ENCODE measurements at places on chromosomes 7 and 10.

DNA sequence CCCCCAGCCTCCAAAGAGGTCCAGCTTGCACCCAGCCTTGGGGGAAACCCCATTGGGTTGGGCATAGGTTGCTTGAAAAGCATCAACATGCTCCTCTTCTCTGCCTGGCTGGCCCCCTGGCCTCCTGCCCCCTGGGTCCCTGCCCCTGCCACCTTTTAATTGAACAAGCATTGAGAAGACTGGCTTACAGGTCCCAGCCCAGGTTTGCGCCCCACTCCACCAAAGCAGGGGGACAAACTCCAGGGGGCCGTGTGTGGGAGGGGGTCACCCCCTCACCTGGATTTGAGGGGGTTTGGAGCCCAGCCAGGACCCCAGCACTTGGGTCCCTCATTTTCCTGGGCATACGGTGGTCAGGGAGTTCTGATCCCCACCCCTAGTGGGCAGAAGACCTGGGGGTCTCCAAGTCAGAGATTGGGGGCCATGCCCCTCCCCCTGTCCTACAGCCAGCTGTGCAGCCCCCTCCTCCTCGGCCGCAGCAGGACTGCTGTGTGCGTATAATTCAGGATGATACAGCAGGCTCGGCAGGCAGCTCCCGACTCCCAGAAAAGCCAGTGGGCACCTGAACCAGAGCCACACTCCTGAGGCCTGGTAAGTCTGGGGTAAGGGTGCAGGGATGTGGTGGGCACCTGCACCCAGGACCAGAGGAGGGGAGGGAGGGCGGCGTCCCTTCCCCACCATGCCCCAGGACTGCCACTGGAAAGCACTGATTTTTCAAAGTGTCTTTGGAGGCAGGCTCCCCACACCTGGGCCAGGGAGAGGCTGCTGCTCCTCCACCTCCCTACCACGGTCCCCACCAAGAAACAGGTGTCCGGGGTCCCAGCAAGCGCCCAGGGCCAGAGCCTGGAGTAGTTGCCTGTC is 1.7 kb downstream of the ELFN1 start:
- no peak for DNase-seq

GRCh38 chr10:17756557-17757217 is 4.7 kb downstream of the TMEM236 start:
- DNase-seq = no peak

GRCh38 chr10:32060347-32060746 is 4.1 kb upstream of the KIF5B start:
- DNase-seq = no peak

GRCh38 chr10:133299224-133299623 is 9.4 kb downstream of the TUBGCP2 start:
- no peak for DNase-seq

DNA sequence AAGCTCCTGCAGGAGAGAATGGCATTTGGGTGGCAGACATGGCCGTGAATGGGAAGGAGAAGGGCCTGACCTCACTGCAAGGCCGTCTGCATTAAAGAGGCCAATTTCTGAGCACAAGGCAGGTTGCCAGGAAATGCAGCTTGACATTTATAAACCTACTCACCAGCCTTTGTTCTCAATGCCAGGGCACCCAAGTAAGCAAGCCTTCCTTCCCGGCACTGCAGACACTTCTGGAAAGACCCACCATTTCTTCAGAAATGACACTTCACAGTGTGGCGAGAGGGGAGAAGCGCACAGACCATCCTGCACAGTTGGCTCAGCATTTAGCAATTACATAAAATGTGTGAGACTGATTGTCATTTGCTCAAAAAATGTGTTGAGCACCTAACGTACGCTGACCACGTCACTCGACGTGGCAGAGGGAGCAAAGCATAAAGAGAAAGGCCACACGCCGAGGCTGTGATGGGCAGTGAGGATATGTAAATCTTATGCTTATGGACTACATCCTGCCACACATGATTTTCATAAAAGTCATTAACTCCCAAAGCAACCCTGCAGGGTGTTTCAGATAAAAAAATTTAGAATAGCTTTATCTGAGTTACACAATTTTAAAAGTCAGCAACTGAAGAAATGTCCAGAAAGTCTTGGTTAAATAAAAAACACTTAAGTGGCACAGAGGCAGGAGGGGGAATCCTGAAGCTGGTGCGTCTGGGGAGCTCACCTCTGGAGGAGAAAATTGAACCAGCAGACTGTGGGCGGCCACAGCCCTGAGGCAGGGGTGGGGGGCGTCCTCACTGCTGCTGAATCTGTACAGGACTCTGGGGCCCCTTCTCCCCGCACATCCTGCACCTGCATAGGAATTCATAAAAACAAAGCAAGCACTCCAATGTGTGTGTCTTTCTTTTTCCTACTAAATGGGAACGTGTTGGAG is 543.8 kb downstream of the PTPRN2 start:
- DNase-seq = peak; percentile 61

DNA sequence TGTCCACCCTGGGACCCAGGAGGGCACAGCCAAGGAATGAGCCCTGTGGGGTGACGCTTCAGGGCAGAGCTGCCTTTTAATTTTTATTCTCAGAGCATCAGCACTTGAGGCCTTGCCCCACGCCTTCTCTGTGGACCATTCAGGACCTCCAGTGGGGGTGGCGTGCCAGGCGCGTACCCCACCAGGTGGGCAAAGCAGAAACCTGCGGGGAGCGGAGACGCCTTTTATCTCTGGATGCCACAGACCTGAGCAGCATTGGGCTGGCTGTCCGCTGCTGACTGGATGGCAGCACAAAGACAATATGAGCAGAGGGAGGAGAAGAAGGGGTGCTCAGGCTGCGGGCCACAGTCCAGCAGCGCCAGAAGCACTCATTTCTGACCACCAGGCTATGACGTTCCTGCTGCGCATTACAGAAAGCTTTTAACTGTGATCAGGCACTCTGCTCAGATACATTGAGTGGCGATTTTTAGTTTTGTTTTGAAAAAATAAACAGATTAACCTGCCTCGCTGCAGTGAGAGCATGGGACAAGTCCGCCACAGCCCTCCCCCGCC is 90.4 kb upstream of the ANLN start:
- DNase-seq = peak; percentile 54

Data from NCI-H1417 (cell line).